Stimulated activated CD8-positive, alpha-beta memory T cell treated with anti-CD3 and anti-CD28 coated beads, Interleukin-7, amount 100 ng/mL, for 1 hour (primary cell): ENCODE measurements at places on chromosomes 4 and X.

GRCh38 chr4:125750828-125751466 lies 436.2 kb downstream of the FAT4 start:
- DNase-seq: no peak

DNA sequence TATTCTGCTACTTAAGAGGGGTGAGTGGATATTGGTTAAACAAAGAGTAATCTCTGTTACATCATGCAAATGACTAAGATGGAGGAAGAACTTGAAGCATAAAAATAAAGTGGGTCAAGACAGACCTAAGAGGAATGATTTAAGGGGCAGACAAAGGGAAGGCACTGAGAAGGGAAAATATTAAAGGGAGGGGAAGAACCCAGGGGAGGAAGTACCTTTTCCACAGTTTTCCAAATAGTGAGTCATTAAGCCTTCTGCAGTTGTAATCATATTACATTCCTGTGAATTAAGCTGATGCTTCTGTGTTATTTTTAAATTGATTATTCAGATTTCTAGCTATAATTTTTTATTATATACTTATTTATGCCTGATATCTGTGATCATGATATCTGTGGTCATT lies 253.3 kb downstream of the CENPC start:
- no peak for DNase-seq

DNA sequence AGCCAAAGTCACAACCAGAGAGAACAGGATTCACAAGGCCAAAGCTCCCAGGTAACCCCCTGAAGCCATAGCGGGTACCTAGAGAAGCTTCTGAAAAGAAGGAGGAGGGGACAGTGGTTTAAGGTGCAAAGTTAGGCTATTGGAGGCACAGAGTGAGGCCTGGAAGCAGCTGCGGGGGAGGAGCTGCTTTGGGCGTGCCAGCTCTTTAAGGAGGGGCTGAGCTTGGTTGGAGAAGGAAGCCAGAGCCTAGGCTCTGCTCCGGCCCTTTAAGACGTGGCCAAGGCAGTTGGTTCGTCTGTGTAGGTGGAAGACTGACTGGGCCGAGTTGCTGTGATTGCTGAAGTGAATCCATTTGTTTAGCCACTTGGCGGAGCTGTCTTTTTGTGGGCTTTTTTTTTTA lies 1.5 kb downstream of the KLF8 start:
- no peak for DNase-seq

GRCh38 chr4:1402021-1402515 lies 4.2 kb downstream of the NKX1-1 start:
- no peak for DNase-seq

DNA sequence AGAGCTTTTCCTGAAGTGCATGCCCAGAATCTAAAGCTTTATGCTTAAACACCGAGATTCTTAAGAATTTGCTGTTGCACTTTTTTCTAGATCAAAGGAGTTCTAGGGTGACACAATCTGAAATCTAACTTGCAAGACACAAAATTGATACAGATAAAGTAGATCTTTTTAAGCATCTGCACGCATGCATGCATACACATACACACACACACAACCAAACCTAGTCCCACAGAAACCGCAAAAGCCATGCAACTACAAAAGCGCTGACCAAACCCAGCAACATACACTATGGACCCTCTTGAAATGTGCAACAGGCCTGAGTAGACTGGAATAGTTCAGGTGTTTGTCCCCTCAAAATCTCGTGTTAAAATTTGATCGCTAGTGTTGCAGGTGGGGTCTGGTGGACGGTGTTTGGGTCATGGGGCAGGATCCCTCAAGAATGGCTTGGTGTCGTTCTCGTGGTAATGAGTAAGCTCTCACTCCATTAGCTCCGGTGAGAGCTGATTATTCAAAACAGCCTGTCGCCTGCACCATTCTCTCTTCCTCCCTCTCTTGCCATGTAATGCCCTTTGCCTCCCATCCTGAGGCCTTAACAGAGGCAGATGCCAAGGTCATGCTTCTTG lies 52.7 kb downstream of the IRF2 start:
- no peak for DNase-seq

GRCh38 chr4:7941965-7942496 lies 2.4 kb upstream of the AFAP1 start:
- DNase-seq: no peak

GRCh38 chr4:33045334-33045733 lies 2325.2 kb downstream of the PCDH7 start:
- no peak for DNase-seq

DNA sequence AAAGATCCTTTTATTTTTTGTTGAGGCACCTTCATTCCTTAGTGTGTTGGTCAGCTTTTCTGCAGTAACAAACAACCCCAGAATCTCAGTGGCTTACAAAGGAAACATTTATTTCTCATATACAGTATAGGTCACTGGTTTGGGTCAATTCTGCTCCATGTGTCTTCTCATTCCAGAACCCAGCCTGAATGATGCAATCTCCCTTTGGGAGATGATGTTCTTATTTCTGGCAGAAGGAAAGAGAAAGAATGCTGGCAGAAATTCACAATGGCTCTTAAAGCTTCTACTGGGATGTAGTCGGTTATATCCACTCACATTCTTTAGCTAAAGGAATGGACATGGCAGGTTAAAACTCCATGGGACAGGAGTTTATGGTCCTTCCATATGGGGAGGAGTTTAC lies 42.3 kb downstream of the IDS start:
- DNase-seq: no peak

GRCh38 chr4:13673167-13673566 lies 45.6 kb upstream of the BOD1L1 start:
- no peak for DNase-seq

GRCh38 chr4:102759831-102760644 lies 730 bp downstream of the MANBA start:
- no peak for DNase-seq

GRCh38 chr4:75565481-75565880 lies 9.6 kb downstream of the ODAPH start:
- no peak for DNase-seq

- no peak for DNase-seq
These were observed 60.2 kb downstream of the KCNIP4 start for GRCh38 chr4:21888195-21888976.
